ENCODE measurements at places on chromosomes 1 and 21. TPM values are rescaled to one million over a fixed set of nuclear protein-coding genes. Genes with fewer than 3 reads are reported as not detected.

SELL gene
- 4.0 TPM for total RNA-seq

SUSD4 gene
- total RNA-seq: 6.4 TPM

KIF17 gene
- 1.5 TPM for total RNA-seq

GART gene
- total RNA-seq: 45.3 TPM

BCL2L15 gene
- not detected for total RNA-seq

SPRR2E gene
- not detected for total RNA-seq

BMP8B gene
- 0.62 TPM for total RNA-seq

COL24A1 gene
- total RNA-seq: 1.3 TPM

GUCA2B gene
- total RNA-seq: not detected

CNR2 gene
- not detected for total RNA-seq

DNA sequence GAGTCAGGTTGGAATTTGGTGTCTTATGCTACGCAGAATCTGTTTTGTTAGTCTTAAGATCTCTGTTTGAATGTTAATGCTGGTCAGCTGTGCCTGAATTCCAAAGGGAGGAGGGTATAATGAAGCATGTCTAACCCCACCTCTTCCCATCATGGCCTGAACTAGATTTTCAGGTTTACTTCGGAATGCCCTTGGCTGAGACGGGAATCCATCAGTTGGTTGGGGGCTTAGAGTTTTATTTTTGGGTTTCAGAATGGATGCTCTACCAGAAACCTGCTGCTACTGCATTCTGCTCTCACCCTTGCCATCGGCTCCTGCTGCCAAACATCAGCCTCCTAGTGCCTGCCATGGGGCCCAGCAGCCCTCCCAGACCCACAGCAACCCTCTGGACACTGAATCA lies 24.1 kb upstream of the ETV3 start:
- DNase-seq: no peak

- no peak for DNase-seq
Measured at GRCh38 chr1:167439301-167439988, 78.9 kb downstream of the CD247 start.

DNA sequence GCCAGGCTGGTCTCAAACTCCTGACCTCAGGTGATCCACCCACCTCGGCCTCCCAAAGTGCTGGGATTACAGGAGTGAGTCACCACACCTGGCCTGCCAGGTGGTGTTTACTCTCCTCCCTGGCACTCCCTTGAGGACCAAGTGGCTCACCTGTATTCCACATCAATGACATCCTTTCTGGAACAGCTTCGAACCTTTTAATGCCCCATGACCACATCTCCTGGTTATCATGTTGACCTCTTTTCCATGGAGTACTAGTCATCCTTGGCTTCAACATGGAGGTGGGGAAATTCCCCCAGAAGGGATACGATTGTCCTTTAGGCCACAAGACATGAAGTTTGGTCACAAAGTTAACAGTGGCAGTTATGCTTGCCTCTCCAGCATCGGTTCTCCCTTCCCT lies 66.9 kb downstream of the CDC7 start:
- DNase-seq: no peak

DNA sequence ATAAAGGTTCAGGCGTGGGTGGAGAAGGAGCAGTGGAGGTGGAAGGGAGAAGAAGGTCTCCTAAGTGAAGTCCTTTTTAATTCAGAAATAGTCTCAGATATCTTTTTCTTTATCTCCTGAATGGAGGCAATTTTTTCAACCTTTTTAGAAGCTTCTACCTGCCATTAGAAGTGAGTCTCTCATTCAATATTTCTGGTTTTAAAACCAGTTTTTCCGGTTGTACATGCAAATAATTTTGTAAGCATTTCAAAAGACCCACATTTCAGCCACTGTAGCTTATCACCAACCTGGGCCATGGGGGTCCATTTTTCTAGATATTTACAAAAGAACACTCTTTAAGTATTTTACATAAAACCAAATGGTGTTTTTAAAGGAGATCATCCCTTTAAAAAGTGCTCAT lies 1280.2 kb downstream of the NCAM2 start:
- no peak for DNase-seq

DNA sequence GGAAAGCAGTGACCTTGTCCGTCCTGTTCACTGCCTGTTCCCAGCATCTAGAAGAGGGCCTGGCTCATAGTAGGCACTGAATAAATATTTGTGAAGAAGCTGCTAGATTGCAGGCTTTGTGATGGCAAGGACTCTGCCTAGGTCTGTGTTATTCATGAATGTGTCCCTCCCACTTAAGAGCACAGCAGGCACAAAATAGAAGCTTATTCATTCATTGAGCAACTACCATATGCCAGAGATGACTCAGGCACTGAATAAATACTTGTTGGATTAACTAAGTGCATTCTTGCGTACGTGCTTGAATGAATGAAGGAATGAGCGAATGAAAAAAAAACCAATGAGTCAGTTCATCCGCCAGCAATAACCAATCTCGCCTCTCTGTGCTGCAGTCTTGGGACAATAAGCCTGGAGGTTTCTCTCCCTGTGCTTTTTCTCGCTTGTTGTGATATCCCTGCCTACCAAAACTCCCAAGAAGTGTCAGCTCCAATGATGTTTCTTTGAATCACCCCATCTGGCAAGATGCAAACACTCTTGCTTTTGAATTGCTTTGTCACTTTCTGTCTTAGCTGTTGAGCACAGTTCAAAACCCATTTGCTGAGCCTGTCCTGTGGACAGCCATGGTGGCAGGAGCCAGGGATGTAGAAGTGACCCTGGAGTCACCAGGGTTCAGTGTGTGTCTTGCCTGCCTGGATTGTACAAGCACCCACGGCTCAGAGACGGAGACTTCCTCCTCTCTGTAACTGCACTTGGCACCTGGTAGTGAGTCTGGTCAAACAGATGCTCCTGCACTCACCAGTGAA lies 143.9 kb downstream of the KAZN start:
- DNase-seq: no peak

- DNase-seq: no peak
Measured at GRCh38 chr1:183063349-183063748, 40.1 kb downstream of the LAMC1 start.

DNA sequence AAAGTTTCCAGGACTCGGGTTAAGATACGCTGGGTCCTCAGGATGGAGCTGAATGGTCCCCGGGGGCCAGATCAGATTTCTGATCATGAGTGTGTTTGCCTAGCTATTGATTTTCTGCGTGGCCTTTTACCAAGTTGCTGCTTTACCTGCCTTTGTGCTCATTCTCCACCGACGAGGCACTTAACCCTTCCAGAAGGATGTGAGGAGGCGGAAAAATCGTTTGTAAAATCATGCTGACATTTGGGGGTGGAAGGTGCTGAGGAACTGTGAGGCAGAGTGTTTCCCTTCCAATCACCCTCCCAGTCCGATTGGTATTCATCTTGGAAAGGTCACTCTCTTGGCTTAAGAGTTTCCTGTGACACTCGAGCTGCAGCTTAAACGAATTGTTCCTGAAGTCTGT lies 337.1 kb upstream of the KAZN start:
- no peak for DNase-seq

GRCh38 chr1:116868385-116868784 lies 41.3 kb upstream of the PTGFRN start:
- no peak for DNase-seq

GRCh38 chr1:3607703-3608065 lies 3.6 kb downstream of the MEGF6 start:
- DNase-seq: no peak

DNA sequence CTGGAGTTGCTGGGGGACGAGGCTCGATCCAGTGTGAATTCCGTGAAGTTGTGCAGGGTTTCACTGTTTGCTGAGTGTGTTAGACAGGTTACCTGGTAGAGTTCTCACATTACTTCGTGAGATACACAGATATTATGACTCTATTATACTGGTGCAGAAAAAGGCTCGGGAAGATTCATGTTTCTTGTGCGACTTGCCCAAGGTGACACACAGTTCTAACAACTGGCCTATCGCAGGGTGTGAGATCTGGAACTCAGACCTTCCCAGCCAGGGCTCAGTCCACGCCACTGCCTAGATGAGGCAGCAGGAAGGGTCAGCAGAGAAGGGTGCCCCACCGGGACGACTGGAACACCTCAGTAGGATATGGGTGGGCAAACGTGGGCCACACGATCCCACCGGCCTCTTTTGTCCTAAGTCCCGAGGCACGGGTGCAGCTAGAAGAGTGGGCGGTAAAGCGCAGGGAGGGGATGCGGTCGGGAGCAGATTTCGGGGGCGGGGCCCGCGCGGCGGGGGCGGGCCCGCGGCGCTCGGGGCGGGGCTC lies 296 bp upstream of the RNPEP start:
- peak; percentile 91 for DNase-seq

- DNase-seq: no peak
Measured at GRCh38 chr1:248155927-248156326, 11.0 kb downstream of the OR2M5 start.

DNA sequence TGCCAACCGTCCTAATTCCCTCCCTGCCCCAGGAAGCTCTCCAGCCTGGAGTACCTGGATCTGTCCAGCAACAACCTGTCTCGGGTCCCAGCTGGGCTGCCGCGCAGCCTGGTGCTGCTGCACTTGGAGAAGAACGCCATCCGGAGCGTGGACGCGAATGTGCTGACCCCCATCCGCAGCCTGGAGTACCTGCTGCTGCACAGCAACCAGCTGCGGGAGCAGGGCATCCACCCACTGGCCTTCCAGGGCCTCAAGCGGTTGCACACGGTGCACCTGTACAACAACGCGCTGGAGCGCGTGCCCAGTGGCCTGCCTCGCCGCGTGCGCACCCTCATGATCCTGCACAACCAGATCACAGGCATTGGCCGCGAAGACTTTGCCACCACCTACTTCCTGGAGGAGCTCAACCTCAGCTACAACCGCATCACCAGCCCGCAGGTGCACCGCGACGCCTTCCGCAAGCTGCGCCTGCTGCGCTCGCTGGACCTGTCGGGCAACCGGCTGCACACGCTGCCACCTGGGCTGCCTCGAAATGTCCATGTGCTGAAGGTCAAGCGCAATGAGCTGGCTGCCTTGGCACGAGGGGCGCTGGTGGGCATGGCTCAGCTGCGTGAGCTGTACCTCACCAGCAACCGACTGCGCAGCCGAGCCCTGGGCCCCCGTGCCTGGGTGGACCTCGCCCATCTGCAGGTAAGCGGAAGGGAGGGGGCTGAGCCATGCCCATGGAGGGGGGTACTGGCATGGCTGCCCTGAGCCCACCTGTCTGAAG lies 16.5 kb downstream of the PODN start:
- DNase-seq: peak; percentile 68

DNA sequence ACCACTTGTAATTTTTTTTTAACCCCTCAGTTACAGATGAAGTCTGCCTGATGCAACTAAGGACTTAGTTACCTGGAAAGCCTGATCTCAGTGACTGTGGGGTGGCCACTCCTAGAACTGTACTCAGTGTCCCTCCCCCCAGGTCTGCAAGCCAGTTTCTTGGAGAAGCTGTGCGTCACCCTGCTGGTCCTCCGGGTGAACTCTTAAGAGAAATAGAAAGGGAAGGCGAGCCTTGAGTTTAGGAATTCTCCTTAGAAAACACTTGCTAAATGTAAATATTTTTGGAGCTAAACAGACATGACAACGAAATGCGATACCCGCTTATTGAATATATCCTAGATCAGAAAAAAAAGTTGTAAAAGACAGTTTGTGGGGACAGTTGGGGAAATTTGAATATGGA lies 730 bp downstream of the SLC16A4 start:
- DNase-seq: no peak

DNA sequence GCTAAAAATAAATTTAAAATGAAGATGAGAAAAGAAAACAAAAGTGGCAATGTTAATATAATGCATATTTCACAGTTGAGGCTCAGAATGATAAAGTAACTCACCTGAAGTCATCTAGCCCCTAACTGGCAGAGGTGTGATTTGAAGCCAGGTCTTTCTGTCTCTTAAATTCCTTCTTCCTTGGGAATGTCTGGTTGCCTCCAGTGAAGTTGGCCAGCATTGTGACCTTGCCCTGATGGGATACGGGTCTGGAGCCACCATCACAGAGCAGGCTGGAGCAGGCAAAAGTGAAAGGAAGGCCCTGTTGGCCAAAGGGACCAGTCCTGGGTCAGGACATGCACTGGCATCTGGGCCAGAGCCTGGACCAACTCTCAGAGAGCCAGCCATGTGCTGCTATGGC lies 111.7 kb downstream of the EPHB2 start:
- DNase-seq: no peak

DNA sequence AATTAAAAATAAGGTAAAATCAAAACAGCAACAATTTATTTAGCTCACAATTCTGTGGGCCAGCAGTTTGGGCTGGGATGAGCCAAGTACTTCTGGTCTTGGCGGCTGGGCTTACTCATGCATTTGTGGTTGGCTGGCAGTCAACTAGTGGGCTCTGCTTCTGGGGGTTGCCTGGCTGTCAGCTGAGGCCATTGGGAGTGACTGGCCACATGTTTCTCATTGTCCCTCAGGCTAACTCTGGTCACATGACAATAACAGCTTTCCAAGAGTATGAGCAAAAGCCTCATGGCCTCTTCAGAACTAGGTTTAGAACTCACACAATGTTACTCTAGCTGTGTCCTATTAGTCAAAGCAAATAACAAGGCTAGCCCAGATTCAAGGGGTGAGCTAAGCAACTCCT lies 15.6 kb upstream of the CHIA start:
- DNase-seq: peak; percentile 79

GRCh38 chr1:83770319-83770661 lies 228.6 kb downstream of the TTLL7 start:
- DNase-seq: no peak

GRCh38 chr1:21930080-21930571 lies 7.0 kb downstream of the HSPG2 start:
- no peak for DNase-seq

GRCh38 chr1:193234530-193234929 lies 48.1 kb upstream of the B3GALT2 start:
- DNase-seq: no peak
